ENCODE measurements at places on chromosomes 6 and 20. TPM values are rescaled to one million over a fixed set of nuclear protein-coding genes. Genes with fewer than 3 reads are reported as not detected.

CTAGE9 gene
- total RNA-seq = not detected

C6orf52 gene
- total RNA-seq = 4.7 TPM

PDYN gene
- 2.9 TPM for total RNA-seq

ZDHHC14 gene
- 44.8 TPM for total RNA-seq

GSTA2 gene
- total RNA-seq = not detected

CALHM5 gene
- total RNA-seq = 0.64 TPM

MATN4 gene
- total RNA-seq = not detected

POLH gene
- total RNA-seq = 13.8 TPM

FRK gene
- total RNA-seq = 1.1 TPM

THBD gene
- total RNA-seq = 1.2 TPM

FANCE gene
- total RNA-seq = 4.1 TPM

SCUBE3 gene
- total RNA-seq = 0.46 TPM

EEF1E1 gene
- total RNA-seq = 26.4 TPM

ULBP3 gene
- 1.9 TPM for total RNA-seq

NFATC2 gene
- total RNA-seq = 2.6 TPM

SCRT2 gene
- total RNA-seq = 1.1 TPM

FBXL4 gene
- 21.5 TPM for total RNA-seq

KHDC1L gene
- total RNA-seq = 1.8 TPM

SUMO4 gene
- 7.3 TPM for total RNA-seq

LTB gene
- 1.3 TPM for total RNA-seq

HLA-F gene
- total RNA-seq = 22.4 TPM

SLC17A9 gene
- total RNA-seq = 2.0 TPM

TREML4 gene
- not detected for total RNA-seq

SLC2A10 gene
- total RNA-seq = 11.2 TPM

MCM8 gene
- total RNA-seq = 5.0 TPM

OR2H1 gene
- not detected for total RNA-seq

SRMS gene
- not detected for total RNA-seq

GLP1R gene
- 0.35 TPM for total RNA-seq

PPP1R3G gene
- total RNA-seq = 2.2 TPM

PARD6B gene
- 6.8 TPM for total RNA-seq

ANKRD60 gene
- total RNA-seq = not detected
